ENCODE measurements at places on chromosomes 6 and 20.

DNA sequence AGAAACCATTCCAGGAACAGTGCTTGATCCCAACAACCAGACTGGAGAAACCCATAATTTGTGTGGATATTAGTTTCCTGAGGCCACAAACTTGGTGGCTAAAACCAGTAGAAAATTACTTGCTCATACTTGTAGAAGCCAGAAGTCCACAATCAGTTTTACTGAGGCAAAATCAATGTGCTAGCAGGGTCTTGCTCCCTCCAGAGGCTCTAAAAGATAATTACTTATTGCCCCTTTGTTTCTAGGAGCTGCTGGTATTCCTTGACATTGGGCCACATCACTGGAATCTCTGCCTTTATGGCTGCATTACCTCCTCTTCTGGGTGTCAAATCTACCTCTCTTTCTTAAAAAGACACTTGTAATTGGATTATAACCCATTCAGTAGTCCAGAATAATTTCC lies 142.2 kb upstream of the SAMD5 start:
- no peak for DNase-seq

DNA sequence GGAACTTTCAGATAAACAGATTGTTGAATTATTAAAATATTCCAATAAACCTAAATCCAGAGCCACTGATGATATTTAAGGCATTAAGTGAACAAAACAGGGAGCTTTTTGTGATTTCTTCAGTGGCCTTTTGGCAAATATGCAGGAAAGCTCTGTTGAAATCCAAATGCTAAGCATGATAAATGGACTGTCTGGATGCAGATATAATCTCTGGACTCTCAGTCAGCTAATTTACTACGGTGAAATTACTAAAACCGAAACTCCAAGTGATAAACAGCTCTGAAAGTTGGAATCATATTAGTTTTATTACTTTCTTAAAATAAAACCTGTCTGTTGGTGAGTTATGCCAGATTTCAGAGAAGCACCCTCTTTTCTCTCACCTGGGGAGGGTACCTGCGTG lies 120.3 kb downstream of the IMPG1 start:
- DNase-seq, result no peak

GRCh38 chr20:8744228-8744844 lies 324.6 kb upstream of the PLCB4 start:
- DNase-seq, result no peak

- no peak for DNase-seq
Observed at GRCh38 chr6:2556761-2557160, 194.0 kb downstream of the MYLK4 start.

DNA sequence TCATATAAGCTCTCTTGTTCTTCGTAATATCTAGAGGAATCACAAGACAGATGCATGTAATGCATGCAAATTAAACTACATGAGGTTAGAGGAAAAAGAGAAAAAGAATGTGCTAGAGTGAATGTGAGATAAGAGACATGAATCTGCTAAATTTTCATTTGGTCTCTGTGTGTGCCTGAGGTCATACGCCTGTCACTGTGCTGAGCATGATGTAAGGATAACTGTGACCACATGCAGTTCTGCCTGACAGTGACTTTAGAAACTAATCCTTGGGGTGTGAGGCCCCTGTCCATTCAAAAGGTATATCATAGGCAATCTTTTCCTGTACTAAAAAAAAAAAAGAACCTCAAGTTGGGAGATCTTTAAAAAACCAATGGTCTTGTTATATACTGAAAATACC lies 70.6 kb downstream of the SHPRH start:
- DNase-seq, result no peak

- DNase-seq, result peak; percentile 8
Observed at GRCh38 chr6:37488476-37488875, 11.2 kb downstream of the CCDC167 start.

All from H7 (cell line).